ENCODE measurements at places on chromosomes 13 and 19.

DNA sequence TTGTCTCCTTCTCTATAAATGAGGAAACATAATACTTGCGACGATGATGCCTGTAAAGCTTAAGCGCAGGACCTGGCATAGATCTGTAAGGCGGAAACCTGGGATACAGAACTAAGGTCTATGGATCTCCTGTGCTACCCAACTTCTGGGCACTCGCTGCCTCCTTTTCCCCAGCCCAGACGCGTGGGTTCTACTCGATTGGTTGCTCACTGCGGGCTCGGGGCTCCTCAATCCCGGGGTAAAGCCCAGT is 615 bp upstream of the PSMC4 start:
- DNase-seq = no peak

- no peak for DNase-seq
Observed at GRCh38 chr13:43766725-43767124, 20.0 kb downstream of the ENOX1 start.

DNA sequence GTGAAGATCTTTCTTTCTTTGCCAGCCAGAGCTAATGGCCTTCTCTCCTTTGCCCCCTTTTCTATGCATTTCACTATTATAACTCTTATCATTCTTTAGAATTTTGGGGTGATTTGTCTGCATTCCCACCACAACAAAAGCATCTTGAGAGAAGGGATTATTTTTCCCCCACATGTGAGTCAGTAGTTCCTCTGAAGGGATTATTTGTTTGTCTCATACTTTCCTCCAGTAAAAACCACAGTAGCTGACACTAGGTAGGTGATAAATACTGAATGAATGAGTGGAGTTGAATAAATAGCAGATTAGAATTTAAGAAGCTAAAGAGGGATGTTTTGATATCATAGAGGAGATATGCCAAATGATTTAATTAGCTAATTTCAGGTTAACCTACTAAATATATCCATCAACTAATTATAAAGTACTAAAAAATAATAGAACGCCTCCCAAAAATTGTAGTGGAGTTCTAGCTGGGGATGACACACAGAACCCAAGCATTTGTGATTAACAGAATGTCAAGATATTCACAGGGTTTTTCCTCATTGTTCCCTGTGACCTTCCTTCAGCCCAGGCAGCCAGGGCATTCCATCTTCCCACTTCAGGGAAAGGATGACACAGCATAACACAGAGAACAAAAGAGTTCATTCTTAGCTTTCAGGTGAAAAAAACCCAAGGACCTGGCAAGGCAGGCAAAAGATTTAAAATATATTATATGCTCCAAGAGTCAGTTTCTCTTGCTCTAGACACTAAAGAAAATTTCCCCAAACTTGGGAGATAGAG is 3.5 kb upstream of the TBC1D4 start:
- no peak for DNase-seq

GRCh38 chr19:2552859-2553258 is 76.9 kb downstream of the GADD45B start:
- DNase-seq = no peak

DNA sequence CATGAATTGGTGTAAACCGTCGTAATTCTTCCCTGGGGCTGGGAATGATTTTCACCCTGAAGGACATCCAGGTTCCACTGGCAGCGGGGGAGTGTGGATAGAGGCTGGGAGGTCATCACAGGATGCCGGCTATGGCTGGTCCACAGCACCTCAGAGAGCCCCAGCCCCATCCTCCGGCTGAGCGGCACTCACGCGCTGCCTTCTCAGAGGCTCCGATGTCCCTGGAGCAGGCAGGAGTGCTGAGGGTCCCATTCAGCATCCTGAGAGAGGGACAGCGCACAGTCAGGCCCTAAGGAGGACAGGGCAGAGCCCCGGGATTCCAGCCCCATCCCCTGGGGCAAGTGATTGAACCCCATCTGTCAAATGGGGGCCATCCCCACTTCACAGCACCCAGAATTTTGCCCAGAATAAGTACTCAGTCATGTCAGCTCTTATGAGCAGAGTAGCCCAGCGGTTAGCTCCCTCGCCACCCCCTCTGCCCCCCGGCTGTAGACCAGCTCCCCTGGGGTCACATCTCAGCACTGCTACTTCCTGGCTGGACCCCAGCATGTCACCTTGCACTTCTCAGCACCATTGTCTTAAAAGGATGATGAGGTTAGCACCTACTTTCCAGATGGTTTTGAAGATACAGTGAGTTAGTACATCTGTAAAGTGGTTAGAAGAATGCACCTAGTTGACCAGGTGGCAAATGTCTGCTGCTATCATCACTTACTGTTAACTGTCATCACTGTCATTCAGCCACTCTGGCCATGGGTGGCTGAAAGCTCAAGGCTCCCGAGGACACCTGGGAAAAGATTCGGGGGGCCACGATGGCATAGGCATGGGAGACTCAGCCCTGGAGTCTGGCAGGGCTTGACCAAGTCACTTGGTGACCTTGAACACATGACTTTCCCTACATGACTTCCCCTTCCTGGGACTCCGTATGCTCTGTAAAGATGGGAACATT is 11.9 kb downstream of the GRAMD1A start:
- no peak for DNase-seq

Measured in epithelial cell of proximal tubule (primary cell).